ENCODE measurements at places on chromosomes 4 and X.

DNA sequence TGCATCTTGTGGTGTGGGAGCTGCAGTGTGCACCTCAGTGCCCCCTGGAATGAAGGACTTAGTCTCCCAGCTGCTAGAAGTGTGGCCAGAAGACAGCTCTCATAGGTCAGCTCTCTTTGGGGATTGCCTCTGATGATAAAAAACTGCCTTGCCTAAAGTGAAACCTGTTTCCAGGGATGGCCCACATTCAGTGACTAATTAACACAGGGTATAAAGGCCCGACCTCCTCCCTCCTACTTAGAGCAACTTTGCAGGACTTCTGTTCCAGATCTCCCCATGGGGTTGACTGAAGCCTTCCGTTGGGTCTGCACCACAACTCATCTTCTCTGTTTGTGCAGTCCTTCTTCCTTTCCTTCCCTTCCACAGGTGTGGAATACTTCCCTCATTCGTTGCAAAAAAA is 53.2 kb downstream of the SPINK2 start:
- DNase-seq = no peak

GRCh38 chr4:149835280-149835679 is 19.6 kb upstream of the IQCM start:
- DNase-seq = no peak

- no peak for DNase-seq
Observed at GRCh38 chr4:6221301-6221850, 21.0 kb upstream of the JAKMIP1 start.

GRCh38 chr4:164402554-164402953 is 351.4 kb upstream of the SMIM31 start:
- no peak for DNase-seq

GRCh38 chr4:78061939-78062570 is 4.9 kb downstream of the FRAS1 start:
- DNase-seq = no peak

DNA sequence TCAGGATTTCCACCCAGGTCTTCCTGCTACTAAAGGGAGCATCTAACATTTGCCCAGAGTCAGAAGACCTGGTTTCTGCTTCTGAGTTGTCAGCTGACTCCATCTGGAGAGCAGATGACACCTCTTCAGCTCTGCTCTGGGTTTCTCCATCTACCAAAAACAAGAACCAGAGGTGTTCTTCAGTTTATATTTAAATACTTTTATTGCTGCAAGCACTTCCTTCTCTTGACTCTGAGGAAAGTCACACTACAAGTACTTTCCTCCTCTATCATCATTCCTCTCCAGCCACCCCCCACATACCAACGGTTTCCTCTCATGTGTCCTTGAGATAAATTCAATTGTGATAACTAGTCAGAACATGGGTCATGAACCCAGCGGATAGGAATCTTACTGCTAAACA is 88.4 kb downstream of the PPP3CA start:
- peak; percentile 40 for DNase-seq

DNA sequence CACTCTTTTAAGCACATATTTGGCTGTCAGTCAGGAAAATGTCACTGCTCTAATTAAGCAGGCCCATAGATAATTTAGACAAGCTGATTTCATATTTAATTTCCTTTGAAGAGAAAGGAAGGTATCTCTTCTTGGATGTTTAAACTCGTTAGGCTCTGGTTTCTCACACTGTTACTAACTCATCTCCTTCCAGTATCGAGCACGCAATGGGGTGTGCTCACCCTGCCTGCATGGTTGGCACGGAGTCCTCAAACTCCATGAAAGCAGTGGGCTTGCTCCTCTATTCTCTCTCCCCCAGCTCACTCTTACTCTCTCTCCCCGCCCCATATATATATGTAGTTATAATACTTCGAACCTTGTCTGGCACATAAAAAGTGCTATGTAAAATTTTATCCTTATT is 76.9 kb downstream of the EGF start:
- DNase-seq = no peak

GRCh38 chr4:118798658-118799057 is 37.3 kb downstream of the SEC24D start:
- DNase-seq = no peak

DNA sequence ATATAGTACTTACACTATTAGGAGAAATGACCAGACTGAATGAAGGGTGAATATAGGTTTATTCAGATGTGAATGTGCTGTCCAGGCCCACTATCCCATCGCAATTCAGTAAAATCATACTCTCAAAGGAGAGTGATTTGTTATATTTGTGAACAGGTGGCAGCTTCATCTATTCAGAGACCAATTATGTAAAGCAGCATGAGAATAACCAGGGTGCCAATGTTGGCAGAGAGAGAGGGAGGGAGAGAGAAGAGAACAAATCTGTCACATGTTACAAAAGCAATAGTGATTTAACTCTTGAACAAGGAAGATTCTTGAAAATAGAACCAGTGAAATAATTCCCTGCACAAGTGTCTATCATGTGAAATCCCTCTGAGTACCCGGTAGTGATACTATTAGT is 38.9 kb upstream of the TLL1 start:
- no peak for DNase-seq

- no peak for DNase-seq
Observed at GRCh38 chr4:153419673-153420278, 46.4 kb upstream of the TMEM131L start.

- DNase-seq = no peak
Observed at GRCh38 chrX:12891915-12892506, 14.4 kb upstream of the TLR8 start.

DNA sequence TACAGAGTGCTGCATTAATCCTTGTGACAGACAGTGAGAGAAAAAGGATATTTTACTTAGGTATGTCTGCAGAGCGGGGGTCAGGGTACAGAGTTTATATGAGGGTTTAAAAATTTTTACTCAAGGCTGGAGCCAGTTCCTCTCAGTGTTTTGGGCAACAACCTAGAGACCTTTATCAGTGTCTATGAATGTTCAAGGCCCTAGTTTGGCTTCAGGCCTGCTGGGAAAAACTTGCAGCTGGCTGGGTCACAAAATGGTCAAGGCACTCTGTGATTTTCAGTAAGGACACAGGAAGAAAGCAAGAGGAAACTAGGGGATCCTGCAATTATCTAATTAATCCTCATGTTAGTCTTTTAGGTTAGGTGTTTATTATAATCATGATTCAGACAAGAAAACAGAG is 10.8 kb upstream of the C4orf54 start:
- DNase-seq = no peak

DNA sequence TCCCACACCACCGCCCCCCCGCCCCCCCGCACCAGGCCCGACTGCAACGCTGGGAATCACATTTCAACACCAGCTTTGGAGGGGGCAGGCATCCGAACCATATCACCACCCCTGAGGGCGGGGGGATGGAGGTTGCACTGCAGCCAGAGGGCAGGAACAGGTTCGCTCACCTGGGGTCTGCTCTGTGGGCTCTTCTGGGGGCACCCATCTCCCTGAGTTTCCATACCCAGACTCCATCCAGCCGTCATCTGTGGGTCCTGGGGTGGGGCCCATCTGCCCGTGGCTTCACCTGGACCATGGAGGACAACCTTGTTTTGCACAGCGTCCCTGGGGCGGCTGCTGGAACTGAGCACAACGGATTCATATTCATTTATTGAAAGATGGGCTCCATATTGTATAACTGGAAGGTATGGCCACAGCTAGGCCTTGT is 6.9 kb downstream of the PSAPL1 start:
- no peak for DNase-seq

- DNase-seq = no peak
Observed at GRCh38 chrX:49089553-49089952, 9.9 kb upstream of the WDR45 start.

GRCh38 chr4:185307136-185307950 is 88.4 kb downstream of the LRP2BP start:
- DNase-seq = no peak

DNA sequence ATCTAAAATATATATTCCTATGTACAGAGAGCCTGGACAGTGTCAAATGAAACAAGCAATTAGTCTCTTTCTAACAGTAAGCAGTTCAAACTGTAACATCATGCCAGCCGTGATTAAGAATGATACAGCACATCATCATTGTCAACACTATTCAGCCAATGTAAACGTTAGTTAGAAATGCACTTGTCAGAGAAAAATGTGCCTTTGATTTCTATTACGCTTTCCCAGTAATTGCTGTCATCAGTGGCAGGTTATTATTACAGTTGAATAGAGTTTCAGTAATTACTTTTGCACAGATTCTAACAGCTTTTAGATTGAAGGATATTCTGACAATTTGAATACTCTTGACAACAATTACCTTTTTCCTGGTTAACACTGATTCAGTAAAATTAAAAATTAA is 1007.1 kb downstream of the SH3BGRL start:
- no peak for DNase-seq

DNA sequence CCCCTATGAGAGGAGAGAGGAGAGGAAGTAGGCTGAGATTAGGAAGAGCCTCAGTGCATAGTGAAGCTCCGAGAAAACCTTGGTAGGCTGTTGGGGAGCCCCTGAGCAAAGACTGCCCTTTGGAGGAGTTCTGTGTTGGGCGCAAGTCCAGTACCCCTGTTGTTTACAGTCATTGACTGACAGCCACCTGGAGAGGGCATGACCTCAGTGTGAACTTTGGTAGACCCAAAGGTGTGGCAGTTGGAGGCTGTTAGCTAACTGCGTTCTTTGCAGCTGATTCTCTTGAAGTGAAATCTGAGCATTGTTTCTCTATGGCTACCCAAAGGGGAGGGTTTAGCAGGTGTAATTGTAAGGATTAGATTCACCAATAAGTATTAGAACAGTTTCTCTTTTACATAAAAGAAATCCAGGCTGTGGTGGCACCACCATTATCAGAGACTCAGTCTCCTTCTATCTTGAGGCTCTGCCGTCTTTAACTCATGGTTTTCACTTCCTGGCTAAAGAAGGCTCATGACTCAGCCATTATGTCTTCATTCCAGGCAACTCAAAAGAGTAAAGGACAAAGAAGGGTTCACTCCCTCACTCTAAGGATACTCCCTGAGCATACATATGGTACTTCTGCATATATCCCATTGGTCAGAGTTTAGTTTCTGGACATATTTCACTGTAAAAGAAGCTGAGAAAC is 33.4 kb downstream of the ANXA3 start:
- no peak for DNase-seq

- DNase-seq = no peak
Observed at GRCh38 chr4:27293831-27294230, 433.2 kb downstream of the STIM2 start.

DNA sequence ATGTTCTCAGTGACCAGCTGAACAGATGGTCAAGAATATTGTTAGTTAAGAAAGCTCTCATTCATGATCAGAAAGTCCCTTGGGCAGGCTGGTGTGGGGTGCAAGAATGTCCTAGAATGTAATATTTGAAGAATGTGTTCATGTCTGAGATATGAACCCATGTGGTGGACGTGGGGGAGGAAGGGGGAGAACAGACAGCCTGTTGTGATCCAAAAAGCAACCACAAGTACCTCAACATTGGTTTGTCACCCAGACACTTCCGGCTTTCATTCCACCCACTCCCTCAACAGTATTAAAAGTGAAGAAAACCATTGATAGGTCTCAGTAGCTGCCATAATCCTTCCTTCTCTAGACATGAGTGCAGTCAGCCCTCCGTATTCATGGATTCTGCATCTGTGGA is 82.2 kb downstream of the MAML3 start:
- peak; percentile 81 for DNase-seq

DNA sequence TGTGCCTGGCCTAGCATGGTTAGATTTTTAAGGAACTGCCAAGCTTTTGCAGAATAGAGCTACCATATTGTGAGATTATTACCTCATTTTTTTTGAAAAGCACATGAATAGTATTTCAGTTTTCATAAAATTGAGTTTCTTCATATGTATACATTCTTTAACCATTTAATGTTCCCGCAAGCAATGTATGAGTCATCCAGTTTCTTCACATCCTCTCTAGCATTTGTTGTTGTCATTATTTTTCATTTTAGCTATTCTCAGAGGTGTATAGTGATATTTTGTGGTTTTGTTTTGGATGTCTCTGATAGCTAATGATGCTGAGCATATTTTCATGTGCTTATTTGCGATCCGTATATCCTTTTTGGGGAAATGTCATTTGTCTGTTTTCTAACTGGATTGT is 74.9 kb downstream of the GLUD2 start:
- DNase-seq = no peak

DNA sequence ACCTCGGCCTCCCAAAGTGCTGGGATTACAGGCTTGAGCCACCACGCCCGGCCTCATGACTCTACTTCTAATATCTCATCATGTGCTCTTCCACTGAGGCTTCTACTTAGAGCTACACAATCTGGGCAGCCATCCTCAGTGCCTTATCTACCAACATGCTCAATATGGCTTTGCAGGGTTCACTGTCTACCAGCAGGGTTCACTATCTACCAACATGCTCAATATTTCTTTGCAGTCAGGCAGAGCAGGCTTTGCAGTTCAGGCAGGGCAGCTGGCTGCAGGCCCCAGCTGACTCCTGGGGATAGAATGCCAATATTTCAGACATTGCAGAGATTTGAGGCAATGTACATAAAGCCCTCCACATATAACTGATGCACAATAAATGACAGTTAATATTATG is 47.5 kb downstream of the PKD2 start:
- DNase-seq = no peak

GRCh38 chr4:138177278-138177968 is 64.7 kb downstream of the SLC7A11 start:
- no peak for DNase-seq

GRCh38 chr4:183960046-183960420 is 54.9 kb downstream of the STOX2 start:
- DNase-seq = no peak

DNA sequence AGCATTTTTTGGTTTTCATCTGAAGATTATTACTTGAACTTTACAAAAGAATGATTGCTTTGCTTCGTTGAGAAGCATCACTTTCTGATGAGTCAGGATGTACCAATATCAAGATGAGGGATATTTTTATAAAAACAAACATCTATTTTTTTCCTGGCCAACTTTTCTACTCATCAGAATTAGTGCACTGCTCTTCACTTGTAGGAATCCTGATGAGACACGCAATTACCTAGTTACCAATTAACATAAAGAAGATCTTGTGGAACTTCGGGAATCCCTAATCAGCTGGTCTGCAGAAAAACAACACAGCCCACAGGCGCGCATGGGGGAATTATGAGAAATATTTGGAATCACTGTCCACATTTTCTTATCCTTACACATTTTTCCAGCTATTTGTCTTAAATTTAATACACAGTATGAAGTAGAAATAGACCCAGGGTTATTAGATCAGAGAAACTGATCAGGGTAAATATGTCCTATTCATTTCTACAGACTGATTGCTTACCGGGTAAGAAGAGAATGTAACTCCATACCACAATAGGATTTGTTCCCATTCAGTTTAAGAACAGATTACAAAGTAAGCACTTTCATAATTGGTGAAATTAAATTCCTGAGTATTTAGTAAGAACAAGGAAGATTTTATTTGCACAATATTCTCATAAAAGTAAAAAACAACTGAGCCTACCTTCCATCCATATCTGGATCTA is 50.9 kb downstream of the MFAP3L start:
- DNase-seq = no peak

Data from HL-60 (cell line).